ENCODE measurements at places on chromosomes 16 and 17. TPM values are rescaled to one million over a fixed set of nuclear protein-coding genes. Genes with fewer than 3 reads are reported as not detected.

GRCh38 chr17:43860927-43861622 lies 14.1 kb downstream of the CD300LG start:
- no peak overlapping the region for H3K4me3 ChIP-seq
- H3K4me1 ChIP-seq: no peaks in the 10 kb centered on the region
- H3K27me3 ChIP-seq: peaks cover 6% of the 10 kb centered on the region
- DNase-seq: no peak
- no peak overlapping the region for H3K27ac ChIP-seq

GRCh38 chr17:75821552-75821951 lies 22.7 kb downstream of the UNC13D start:
- H3K27me3 ChIP-seq: no peaks in the 10 kb centered on the region
- peak overlapping the region; percentile 87 for H3K27ac ChIP-seq
- H3K36me3 ChIP-seq: peaks cover 16% of the 10 kb centered on the region
- DNase-seq: no peak

GRCh38 chr16:30113031-30113710 lies at the start of gene GDPD3:
Gene GDPD3, minus strand, starts transcription at chr16:30113537. Its CDS starts 59 bp downstream, at chr16:30113478.
- H3K4me1 ChIP-seq: peaks cover 6% of the 10 kb centered on the region
- H3K27me3 ChIP-seq: no peaks in the 10 kb centered on the region
- H3K36me3 ChIP-seq: peaks cover 6% of the 10 kb centered on the region
- DNase-seq: no peak
- peak within 1 kb of the TSS; percentile 34 for H3K27ac ChIP-seq

GRCh38 chr17:57419940-57420550 lies 163.7 kb downstream of the MSI2 start:
- H3K4me3 ChIP-seq: no peak overlapping the region
- H3K27ac ChIP-seq: no peak overlapping the region
- no peaks in the 10 kb centered on the region for H3K27me3 ChIP-seq
- peaks cover 18% of the 10 kb centered on the region for H3K36me3 ChIP-seq
- no peak for DNase-seq

GRCh38 chr17:57090560-57091185 lies 5.6 kb downstream of the AKAP1 start:
- DNase-seq: no peak
- no peak overlapping the region for H3K4me3 ChIP-seq
- peaks cover 11% of the 10 kb centered on the region for H3K36me3 ChIP-seq
- no peaks in the 10 kb centered on the region for H3K27me3 ChIP-seq

DNA sequence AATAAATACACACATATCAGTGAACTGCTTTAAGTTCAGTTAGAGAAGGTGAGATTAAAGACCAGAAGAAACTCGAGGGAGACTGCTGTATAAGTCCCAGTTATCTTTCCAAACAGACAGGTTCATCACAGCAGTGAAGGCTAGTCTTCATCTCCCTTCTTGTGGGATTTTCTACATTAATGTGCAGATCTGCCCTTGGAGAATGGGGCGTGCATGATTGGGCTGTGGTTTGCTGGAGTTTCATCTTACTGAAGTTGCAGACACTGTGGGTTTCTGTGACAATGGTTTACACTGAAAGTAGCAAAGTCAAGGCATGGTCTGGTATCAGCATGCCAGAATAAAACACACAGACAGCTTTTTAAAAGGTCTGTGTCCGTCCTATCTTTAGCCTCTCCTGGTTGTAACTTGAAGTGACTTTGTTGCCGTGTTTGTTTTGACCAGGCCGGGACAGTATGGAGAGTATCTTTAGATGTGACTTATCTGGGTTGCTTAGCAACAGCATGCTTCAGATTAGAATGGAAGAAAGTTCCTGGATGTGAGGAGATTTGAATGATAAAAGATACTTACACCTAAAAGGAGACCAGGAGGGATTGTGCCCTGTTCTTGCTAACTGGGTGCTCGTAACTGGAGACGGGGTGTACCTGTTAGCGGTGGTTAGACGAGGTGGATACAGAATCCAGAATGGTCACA lies 16.1 kb downstream of the NAA60 start:
- no peaks in the 10 kb centered on the region for H3K27me3 ChIP-seq
- peak overlapping the region; percentile 85 for H3K4me3 ChIP-seq
- peaks cover 50% of the 10 kb centered on the region for H3K4me1 ChIP-seq
- DNase-seq: peak; percentile 60

GRCh38 chr17:72193391-72194106 lies 72.7 kb downstream of the SOX9 start:
- H3K27me3 ChIP-seq: no peaks in the 10 kb centered on the region
- no peaks in the 10 kb centered on the region for H3K36me3 ChIP-seq
- H3K27ac ChIP-seq: no peak overlapping the region
- no peak for DNase-seq
- H3K4me3 ChIP-seq: no peak overlapping the region

DNA sequence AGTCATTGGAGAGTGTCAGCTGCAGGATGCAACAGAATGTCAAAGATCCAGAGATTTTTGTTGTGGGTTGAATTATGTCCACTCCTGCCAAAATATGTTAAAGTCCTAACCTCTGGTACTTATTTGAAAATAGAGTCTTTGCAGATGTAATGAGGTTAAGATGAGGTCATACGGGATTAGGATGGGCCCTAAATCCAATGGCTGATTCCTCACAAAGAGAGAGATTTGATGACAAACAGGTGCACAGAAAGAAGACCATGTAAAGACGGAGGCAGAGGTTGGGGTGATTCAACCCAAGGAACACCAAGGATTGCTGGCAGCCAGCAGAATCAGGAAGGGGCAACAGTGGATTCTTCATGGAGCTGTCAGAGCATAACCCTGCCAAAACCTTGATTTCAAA lies 34.5 kb upstream of the USP22 start:
- no peak for DNase-seq
- H3K4me1 ChIP-seq: no peaks in the 10 kb centered on the region
- no peak overlapping the region for H3K27ac ChIP-seq
- no peak overlapping the region for H3K4me3 ChIP-seq
- peaks cover 2% of the 10 kb centered on the region for H3K27me3 ChIP-seq
- H3K36me3 ChIP-seq: no peaks in the 10 kb centered on the region

DNA sequence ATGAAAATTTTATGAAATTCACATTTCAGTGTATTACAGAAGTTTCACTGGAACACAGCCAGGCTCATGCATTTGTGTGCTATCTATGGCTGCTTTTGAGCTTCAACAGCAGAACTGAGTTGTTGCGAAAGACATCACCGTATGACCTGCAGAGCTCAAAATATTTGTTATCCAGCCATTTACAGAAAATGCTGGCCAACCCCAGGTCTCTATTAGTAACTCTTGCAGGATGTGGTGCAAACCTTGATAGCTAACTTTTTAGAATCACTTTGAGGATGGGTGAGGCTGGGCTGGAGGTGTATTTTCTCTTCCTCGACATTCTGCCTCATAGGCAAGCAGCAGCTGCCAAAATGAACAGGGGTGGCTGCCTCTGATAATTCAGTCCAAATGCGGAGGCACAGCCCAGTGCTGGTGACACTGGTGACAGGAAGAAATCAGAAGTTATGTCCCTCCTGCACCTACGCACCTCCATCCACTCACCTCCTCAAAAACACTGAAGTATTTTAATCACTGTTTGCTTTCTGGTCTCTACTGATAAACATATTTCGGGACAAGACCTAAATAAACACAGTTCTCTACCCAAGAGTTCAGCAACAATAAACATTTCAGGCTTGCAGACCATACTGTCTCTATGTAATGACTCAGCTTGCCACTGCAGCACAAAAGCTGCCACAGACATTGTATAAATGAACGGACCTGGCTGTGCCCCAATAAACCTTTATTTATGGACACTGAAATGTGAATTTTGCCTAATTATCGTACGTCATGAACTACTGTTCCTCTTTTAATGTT lies 28.5 kb downstream of the ARHGAP17 start:
- no peak overlapping the region for H3K4me3 ChIP-seq
- peaks cover 10% of the 10 kb centered on the region for H3K36me3 ChIP-seq
- DNase-seq: no peak
- no peaks in the 10 kb centered on the region for H3K27me3 ChIP-seq

DNA sequence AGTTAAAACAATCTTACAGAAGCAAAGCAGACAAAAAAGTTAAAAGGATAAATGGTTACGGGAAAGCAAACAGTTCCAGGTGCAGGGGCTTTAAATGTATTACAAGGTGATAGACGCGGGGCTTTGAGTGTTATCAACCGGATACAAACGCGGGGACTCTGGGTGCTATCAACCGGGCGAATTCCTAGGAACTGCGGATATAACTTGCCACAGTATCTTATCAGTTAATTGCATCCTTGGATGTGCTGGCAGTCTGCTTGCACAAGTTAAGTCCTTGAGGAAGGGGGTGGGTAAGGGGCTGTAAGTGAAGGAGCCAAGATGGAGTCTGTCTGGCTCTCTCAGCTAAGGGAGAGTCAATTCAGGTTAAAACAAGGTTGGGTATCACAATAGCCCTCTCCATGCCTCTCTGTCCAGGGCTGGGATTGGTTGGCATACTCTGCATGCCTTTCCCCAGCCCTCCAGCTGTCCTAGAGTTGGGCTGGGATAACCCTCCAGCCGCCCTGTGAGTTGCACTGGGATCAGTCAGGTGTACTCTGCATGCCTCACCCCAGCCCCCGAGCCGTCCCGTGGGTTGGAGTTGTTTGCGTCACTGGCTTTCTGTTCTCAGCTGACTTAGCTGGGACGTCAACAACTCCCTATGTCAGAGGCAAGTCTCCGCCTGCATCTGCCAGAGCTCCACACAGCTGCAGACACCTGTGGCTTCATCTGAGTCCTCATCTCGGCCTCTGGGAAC lies 40.9 kb downstream of the TMEM235 start:
- H3K27ac ChIP-seq: peak overlapping the region; percentile 36
- no peaks in the 10 kb centered on the region for H3K27me3 ChIP-seq
- peak; percentile 82 for DNase-seq
- peaks cover 24% of the 10 kb centered on the region for H3K4me1 ChIP-seq

DNA sequence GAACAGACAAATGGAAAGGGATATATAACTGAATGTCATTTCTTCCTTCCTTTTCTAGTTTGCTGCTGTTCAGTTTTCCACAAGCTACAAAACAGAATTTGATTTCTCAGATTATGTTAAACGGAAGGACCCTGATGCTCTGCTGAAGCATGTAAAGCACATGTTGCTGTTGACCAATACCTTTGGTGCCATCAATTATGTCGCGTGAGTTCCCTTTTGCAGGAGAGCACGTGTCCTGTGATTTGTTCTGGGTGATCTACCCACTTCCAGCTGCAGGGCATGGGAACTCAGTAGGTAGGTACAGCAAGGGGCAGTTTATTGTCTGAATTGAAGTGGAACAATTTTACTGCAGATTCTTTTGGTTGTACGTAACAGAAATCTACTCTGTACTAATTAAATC lies 8.8 kb downstream of the ITGAL start:
- H3K4me1 ChIP-seq: peaks cover 52% of the 10 kb centered on the region
- H3K27ac ChIP-seq: peak overlapping the region; percentile 59
- H3K27me3 ChIP-seq: no peaks in the 10 kb centered on the region
- no peak for DNase-seq
- peaks cover 83% of the 10 kb centered on the region for H3K36me3 ChIP-seq

DNA sequence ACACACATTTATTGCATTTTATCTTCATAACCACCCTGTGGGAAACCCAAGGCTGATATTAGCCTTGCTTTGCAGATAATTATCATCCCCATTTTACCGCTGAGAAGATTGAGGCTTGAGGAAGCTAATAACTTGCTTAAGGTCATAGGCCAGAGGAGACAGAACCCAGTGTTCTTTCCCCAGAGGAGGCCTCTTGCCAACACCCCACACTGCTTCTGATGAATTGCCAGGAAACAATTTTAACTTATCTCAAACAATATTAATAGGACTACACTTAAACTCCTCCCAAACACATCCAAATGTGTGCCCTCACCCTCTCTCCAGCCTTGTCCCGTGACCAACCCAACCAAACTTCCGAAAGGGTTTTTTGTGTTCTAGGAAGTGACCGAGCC lies 2.1 kb upstream of the SPG7 start:
- H3K4me3 ChIP-seq: peak overlapping the region; percentile 85
- no peaks in the 10 kb centered on the region for H3K27me3 ChIP-seq
- DNase-seq: no peak
- peak overlapping the region; percentile 90 for H3K27ac ChIP-seq

DNA sequence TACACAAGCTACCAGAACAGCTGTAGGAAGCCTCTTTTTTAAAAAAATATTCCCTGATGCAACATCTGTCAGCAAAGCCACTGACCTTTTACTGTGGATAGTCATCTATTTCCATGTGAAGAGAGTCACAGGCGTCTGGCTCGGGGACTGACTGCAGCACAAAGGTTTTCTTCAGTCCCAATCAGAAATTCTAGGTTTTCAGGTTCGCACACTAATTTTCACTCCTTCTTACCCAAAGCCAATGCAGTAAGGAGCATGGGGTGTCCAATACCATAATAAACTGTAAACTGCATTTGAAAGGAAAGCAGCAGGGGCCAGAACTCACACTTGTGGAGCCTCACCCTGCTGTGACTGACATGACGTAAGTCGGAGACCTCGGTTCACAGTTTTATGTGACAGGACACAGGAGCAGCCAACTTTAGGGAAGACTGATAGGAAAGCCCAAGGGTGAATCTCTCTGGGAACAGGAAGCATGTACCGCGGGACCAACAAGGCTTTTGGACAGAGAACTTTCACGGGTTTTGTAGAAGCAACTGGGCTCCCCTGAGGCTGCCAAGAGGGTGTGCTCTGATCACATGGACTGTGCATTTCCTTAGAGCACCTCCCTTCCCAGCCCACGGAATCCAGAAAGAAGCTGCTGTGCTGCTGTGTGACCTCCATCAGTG lies 9.1 kb upstream of the TMEM100 start:
- H3K4me1 ChIP-seq: peaks cover 31% of the 10 kb centered on the region
- no peaks in the 10 kb centered on the region for H3K36me3 ChIP-seq
- H3K4me3 ChIP-seq: no peak overlapping the region
- H3K27me3 ChIP-seq: peaks cover 38% of the 10 kb centered on the region
- H3K27ac ChIP-seq: no peak overlapping the region

GRCh38 chr16:80468029-80468428 lies 72.8 kb upstream of the DYNLRB2 start:
- H3K4me3 ChIP-seq: no peak overlapping the region
- H3K4me1 ChIP-seq: no peaks in the 10 kb centered on the region
- no peaks in the 10 kb centered on the region for H3K36me3 ChIP-seq
- peaks cover 5% of the 10 kb centered on the region for H3K27me3 ChIP-seq

GRCh38 chr16:83969771-83970429 lies 1.9 kb downstream of the NECAB2 start:
- H3K4me3 ChIP-seq: no peak overlapping the region
- H3K27ac ChIP-seq: no peak overlapping the region
- no peak for DNase-seq
- peaks cover 5% of the 10 kb centered on the region for H3K4me1 ChIP-seq
- H3K27me3 ChIP-seq: peaks cover 13% of the 10 kb centered on the region
- H3K36me3 ChIP-seq: no peaks in the 10 kb centered on the region

Gene TAT
- total RNA-seq: not detected

Gene PDE6G
- 8.9 TPM for total RNA-seq

Gene WFIKKN2
- total RNA-seq: not detected

Gene CDC6
- total RNA-seq: 118 TPM

Gene KRT27
- not detected for total RNA-seq

Gene GGT6
- total RNA-seq: not detected

Gene CEP95
- total RNA-seq: 45.2 TPM

Gene PGS1
- total RNA-seq: 42.1 TPM

Gene TMED6
- total RNA-seq: 2.2 TPM

Gene TAC4
- not detected for total RNA-seq

Gene TBC1D3C
- not detected for total RNA-seq

Gene ITGAX
- 4.4 TPM for total RNA-seq

Gene KRT36
- total RNA-seq: not detected

Gene MT1F
- total RNA-seq: 9.0 TPM

Gene SMIM22
- not detected for total RNA-seq

Measured in activated CD8-positive, alpha-beta T cell treated with anti-CD3 and anti-CD28 coated beads for 36 hours (primary cell).